ENCODE measurements at places on chromosomes 3 and 15.

DNA sequence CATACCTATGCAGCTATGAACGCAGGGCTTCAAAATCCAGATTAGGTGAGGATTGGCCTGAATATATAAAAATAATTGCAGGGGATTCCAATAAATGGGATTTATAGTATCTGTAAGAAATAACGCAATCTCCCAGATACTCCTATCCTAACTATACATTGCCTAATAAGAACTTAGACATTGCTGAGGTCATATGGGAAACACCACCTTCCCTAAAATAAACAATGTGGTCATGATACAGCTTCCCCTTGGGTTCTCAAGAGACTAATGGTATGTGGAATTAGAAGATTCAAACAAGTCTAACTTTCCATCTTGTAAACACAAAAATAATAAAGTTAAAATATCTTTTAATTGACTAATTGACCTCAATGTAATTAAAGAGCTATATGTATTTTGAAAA lies 28.2 kb downstream of the UBE3A start:
- DNase-seq: no peak

DNA sequence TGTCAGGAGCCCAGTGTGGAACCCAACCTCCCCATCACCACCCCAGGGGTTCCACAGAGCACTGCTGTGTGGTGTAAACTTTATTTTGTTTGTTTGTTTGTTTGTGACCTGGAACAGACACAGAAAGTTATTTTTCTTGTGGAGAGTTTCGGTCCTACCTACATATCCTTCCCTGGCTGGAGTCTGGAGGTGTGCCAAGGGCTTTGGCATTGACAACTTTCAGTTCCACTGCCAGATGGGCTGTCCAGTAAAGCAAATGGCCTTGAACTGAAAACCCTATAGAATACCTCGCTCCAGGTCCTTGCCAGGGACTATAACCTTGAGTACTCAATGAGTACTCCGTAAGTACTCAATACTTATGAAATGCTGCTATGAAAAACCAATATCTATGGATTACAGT lies 103.5 kb downstream of the MITF start:
- DNase-seq: no peak

- no peak for DNase-seq
Observed at GRCh38 chr3:76212679-76213078, 427.3 kb upstream of the ZNF717 start.

DNA sequence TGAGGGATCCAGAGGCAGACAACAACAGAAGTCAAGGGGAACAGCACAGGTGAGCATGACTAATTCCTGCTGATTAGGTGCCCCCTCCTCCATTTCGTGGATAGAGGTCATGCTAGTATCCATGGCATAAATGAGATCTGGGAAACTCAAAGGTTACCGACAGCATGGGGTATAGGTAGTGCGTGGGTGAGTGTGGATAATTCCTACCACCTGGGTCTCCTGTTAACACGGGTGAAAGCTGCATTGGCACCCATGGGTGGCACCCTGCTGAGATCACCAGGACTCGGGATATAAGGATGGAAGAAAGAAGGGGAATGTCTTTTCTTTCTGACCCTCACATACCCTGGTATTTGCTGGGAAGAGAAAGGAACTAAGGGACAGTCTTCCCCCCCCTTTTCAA lies 14.4 kb upstream of the CHST2 start:
- no peak for DNase-seq

DNA sequence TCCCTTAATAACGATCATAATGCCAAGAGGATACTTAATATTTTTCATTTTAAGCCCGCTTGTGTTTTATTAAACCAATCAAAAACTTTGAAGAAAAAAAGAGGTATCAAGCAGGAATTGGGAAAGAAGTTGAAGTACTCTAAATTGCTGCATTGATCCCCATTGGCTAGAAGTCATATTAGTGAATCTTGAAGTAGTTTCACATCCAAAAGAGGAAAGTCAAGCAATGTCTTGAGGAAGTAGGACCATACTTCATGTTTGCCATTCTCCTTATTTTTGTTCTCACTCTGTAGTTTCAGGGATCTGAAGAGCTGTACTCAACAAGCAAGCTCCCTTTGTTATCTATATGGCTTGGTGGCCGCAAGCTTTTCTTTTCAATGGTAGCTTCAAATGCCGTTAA lies 2.2 kb downstream of the SCAANT1 start:
- no peak for DNase-seq

DNA sequence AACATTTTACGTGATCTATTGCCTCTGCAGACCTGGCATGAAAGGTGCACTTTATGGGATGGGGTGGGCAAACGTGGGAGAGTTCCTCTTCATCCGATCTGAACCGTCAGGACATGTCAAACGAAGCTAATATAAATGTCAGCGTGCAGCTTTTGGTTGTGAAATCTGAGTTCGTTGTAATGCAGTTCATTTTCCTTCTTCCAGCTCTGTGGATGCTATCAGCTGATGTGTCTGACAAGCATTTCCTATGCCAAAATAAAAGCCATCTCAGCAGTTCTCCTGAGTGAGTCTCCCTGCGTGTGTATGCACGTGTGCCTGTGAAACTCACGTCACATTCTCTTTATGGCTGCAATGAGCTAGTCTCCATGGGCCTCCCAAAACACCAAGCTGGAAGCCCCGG lies 512.3 kb downstream of the MCTP2 start:
- DNase-seq: no peak

DNA sequence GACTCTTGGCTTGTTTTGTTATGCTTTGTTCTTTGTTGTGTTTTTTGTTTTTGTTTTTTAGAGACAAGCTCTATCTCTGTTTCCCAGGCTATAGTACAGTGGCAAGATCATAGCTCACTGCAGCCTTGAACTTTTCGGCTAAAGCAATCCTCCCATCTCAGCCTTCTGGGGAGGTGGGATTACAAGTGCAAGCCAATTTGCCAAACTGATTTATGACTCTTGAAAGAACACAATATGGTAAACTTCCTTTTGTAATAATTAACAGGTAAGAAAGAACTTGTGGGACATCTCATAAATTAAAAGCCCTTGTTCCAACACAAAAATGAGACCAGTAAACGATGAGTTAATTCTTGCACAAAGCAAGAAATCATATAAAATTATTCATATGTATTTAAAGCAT lies 476.3 kb downstream of the MAGI1 start:
- DNase-seq: no peak

DNA sequence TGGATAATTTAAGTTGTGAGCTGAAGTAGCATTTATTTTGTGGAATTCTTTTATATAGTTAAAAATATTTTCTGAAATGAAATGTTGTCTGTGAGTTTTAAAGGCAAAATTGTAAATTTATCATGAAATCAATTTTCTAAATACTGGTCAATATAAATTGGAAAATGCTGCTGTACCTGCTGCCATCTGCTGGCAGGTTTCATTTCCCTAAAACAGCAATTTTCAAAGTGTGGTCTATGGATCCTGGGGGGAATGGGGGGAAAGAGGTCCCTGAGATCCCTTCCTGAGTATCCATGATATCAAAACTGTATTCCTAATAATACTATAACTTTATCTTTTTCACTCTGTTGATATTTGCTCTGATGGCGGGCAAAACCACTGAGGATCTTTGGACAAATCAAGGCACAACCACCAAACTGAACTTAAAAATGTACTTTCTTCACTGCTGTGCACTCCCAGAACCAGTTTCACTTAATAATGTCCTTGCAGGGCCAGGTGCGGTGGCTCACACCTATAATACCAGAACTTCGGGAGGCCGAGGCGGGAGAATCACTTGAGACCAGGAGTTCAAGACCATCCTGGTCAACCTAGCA lies 17.2 kb upstream of the CCR4 start:
- DNase-seq: peak; percentile 27

- DNase-seq: no peak
Observed at GRCh38 chr3:142117056-142117851, 32.1 kb downstream of the TFDP2 start.

- peak; percentile 60 for DNase-seq
Observed at GRCh38 chr3:45760878-45761711, 35.2 kb downstream of the SLC6A20 start.

GRCh38 chr3:160804762-160805161 lies 48.7 kb downstream of the PPM1L start:
- DNase-seq: peak; percentile 69

DNA sequence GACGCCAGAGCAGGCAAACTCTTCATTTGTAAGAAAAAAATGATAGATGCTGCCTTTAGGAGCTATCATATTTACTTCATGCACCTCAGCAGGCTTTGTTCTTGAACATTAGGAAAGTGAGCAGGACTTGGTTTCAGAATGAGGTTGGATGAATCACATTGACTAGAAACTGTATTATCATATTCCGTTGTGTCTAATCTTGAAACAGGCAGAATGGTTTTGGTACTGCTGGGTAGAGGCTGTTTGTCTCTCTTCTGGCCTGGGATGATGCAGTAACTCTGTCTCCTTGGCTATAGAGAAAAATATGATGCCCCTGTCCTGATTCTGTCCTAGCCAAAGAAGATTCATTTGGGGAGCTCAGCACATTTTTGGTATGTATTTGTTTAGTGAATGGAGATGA lies 344.2 kb upstream of the GRM7 start:
- no peak for DNase-seq

GRCh38 chr3:101780661-101781060 lies 1.6 kb downstream of the NXPE3 start:
- DNase-seq: peak; percentile 29

DNA sequence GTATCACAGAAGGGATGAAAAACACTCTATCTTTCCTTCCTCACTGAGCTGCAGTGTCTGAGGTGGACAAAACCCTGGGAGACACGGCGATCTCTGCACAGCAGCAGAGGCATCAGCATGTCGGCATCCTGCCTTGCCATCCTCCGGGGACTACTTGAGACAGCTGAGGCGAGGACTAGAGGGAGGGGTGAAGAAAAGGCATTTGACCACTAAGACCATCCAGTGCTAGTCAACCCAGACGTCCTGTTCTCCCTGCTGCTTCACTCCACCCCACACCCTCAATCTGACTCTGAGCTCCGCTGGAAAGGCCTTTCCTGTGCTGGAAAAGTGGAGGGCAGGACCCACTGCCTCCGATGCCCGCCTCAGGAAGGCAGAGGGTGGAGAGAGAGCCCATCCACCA lies 67.3 kb downstream of the VGLL4 start:
- no peak for DNase-seq

GRCh38 chr15:100934726-100935125 lies 15.6 kb downstream of the LRRK1 start:
- no peak for DNase-seq

GRCh38 chr3:16114429-16114828 lies 60.1 kb upstream of the GALNT15 start:
- DNase-seq: no peak

DNA sequence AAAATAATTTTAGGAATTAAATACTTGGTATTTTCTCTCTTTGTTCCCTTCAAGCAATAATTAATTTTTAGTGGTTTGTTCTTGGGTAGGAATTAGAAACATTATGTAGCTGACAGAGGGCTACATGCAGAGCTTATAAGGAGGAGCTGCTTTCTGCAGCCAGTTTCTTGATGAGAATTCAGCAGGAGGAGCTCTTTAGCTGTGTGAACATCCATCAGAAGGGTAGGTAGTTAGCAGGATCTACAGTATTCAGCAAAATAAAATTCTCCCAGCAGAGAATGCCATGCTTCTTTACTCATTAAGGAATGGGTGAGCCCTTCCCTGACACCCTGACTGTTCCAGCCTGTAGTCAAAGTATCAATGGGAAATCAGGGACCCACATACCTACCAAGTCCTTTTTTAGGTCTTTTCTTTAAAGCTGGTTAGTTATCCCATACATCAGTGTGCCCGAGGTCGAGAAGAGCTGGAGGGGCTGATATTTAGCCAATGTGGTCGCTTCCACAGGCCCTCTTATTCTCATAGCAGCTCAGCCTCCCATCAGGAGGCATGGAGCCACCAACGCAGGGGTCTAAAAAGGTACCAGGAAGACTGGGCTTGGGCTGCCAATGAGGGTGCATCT lies 54.0 kb downstream of the KCNAB1 start:
- peak; percentile 81 for DNase-seq

DNA sequence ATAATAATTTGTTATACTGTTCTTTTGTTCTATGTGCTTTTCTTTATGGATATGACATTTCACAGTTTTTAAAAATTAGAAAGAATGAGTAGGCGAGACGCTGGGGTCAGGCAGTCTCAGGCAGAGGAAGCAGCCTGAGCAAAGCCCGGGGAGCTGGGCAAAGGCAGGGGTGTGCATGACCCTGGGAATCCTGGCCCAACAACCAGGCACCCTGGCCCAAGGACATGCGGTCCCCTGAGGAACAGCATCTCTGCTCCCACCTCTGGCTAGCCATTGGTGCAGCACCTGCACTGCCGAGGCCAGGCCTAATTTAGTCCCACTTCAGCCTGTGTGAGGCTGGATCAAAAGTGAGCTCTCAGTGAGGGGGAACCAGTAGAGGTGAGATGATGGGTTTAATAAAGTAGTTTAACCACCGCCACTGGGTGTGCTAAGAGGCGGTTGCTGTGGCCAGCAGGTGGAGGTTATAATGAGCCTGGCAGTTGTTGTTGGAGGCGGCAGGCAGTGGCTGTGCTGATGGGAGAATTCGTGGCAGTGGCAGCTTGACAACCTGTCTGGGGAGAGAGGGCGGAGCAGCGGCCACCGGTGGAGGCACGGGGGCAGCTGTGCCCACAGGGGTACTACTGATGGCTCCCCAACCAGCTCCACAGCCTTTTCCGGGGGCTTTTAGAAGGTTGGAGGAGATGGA lies 41.5 kb downstream of the PRKCD start:
- no peak for DNase-seq

- DNase-seq: no peak
Observed at GRCh38 chr3:183906234-183906921, 21.7 kb upstream of the PARL start.

DNA sequence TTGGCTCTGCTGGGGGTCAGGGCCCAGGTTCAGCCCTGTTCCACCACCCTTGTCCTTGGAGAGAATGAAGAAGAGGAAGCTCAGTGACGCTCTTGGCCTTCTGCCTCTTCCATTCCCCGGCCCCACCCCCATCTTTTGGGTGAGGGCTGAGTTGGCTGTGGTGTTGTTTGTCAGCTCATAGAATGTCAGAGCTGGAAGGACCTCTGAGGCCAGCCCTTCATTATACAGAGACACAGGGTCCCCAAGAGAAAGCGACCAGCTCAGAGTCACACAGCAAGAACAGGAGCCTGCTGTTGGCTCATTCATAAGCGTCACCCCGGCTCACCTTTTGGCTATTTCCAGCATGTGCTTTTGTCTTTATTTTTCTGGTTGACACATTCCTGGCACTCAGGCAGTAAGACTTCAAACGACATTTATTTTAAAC lies 68.2 kb downstream of the AAGAB start:
- no peak for DNase-seq

DNA sequence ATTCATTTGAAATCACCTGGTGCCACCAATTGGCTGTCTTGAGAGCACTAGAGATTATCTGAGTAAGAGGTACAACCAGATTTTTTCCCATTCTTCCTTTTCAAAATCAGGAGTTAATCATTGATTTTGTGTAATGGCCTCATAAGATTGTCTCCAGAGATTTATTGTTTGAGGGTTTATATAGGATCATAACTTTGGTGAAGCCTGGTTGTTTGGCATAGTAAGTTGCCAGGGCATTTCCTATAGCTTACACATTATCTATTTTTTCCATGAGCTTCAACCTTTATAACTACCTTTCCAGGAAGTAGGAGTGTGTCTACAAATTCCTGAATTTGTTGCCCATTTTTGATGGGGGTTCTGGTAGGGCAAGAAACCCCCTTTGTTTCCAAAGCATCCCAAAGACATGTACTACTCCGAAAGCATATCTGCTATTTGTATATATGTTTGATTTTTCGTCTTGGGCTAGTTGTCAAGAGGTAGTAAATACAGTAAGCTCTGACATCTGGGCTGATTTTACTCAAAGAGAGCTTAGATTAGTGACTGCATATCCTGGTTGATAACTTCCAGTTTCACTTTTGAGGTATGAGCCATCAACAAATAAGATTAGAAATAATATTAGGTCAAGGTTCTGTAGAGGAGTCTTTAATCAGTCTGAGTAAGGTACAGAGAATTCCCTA lies 11.7 kb upstream of the PRR23B start:
- no peak for DNase-seq

- DNase-seq: no peak
Observed at GRCh38 chr3:4825436-4826236, 153.6 kb upstream of the BHLHE40 start.

Measured in cerebellar cortex (tissue), 1 donor.